Stimulated activated CD8-positive, alpha-beta memory T cell treated with anti-CD3 and anti-CD28 coated beads, Interleukin-4, amount 100 ng/mL, for 1 hour (primary cell): ENCODE measurements at places on chromosomes 12 and 14.

- no peak for DNase-seq
Observed at GRCh38 chr14:23514644-23514957, 37.0 kb downstream of the ZFHX2 start.

DNA sequence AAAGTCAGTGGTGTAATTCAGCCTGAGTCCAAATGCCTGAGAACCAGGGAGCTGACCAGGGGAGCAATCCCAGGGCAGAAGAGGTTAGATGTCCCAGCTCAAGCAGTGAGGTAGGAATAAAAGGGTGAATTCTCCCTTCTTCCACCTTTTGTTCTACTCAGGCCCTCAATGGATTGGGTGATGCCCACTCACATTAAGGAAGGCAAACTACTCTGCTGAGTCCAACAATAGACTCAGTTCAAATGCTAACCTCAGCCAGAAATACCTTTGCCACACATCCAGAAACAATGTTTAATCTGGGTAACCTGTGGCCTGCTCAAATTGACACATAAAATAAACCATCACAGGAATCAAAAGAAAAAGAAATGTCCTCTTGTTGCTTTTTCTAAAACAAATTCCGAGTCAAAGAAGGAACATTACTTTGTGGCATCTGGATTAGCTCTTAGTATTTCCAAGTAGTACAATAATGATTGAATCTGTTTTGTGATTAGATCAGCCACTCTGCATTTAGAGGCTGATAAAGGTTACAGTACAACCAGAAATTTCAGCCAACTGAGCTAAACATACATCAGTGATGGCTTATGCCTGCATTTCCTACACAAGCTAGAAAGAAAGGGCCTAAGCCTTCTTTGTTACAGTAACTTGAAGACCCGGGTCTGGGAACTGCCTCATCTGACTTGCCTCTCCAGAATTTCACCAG, 43.6 kb upstream of the TRIM9 start:
- DNase-seq: no peak

DNA sequence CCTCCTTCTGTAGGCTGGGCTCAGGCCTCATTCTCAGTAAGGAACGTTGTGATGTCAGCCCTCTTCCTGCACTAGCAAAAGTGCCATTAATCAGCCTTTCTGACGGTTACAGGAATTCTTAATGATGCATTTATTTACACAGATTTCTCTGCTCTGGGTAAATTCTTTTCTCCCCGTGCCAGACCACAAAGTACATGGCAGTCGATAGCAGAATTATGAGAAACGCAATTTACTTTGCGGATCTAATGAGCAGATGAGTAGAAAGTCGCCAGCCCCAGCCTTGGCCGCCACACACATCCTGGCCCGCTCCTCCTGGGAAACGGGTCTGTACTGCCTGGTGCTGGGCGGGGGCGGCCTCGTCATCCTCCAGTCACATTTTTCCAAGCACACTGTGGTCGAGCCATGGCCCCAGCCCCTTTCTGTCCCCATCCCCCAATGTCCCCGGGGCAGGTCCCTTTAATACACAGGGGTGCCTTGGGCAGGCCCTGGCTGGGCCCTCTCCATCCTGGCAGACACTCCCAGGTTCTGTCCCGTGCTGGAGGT, 25.9 kb downstream of the NOC4L start:
- no peak for DNase-seq

GRCh38 chr14:73935666-73936065, 14.2 kb downstream of the FAM161B start:
- no peak for DNase-seq
